Stimulated activated CD4-positive, alpha-beta T cell treated with anti-CD3 and anti-CD28 coated beads, Interleukin-1b, Interleukin-23, amount 100 ng/mL, for 1 hour (primary cell): ENCODE measurements at places on chromosomes 1 and 21.

DNA sequence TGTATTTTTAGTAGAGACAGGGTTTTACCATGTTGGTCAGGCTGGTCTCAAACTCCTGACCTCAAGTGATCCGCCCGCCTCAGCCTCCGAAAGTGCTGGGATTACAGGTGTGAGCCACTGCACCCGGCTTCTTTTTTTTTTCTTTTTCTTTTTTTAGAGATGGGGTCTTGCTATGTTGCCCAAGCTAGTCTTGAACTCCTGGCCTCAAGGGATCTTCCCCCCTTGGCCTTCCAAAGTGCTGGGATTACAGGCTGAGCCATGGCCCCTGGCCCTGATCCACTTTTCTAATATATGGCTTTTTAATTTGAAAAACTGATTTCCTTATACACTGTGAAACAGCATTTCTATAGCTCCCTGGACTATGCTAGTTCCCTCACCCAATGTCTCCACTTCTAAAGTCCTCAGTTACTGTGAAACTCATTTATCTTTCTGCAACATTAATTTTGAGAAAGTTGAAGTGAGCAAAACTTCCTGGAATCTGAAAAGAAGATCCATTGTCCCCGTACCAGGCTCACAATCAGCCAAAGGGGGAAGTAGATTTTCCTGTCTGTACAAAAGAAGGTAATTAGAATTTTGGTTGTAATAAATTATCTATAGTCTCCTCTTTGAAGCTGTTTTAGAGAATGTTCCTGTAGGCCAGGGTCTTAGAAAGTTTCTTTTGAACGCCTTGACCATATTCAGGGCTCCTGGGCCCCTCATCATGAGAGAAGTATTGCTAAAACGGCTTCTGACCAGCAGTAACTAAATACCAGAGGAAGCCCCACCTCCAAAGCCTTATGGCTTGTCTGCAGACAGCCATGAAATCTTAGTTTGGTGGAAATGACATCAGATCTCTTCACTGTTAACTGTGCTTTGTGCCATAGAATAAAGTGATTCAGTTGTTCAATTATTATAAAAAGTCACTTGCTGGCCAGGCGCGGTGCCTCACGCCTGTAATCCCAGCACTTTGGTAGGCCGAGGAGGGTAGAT lies 34.9 kb downstream of the DEGS1 start:
- no peak for DNase-seq

- DNase-seq: no peak
Measured at GRCh38 chr1:180152588-180152987, 2.1 kb upstream of the QSOX1 start.

DNA sequence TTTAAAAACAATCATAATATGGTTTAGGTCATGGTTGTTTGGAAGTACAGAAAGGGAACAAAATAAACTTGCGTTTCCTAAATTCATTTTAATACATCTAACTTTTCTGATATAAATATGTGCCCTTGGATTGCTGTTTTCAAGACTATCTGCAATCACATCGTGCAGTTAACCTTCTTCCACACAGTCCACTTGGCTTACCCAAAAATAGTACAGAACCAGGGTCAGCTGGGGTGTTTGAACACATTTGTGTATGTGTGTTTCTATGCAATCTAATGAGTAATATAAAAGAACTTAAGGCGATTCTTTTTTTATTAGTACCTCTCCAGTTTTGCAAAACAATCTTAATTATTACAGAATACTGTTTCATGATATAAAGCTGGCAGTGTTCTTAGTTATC lies 19.9 kb downstream of the SAMSN1 start:
- no peak for DNase-seq

DNA sequence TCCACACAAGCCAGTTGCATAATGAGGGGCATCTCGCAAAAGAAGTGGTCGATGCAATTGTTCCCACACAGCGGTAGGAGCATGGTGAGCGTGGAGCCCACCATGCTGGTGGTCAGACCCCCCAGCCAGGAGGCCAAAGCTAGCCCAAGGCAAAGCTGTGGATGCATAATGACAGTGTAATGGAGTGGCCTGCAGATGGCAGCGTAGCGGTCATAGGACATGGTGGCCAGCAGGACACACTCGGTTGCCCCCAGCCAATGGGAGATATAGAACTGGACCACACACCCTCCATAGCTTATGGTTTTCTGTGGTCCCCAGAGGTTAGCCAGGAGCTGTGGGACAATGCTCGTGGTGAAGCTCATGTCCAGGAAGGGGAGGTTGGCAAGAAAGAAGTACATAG lies 4.3 kb downstream of the OR2C3 start:
- DNase-seq: no peak

DNA sequence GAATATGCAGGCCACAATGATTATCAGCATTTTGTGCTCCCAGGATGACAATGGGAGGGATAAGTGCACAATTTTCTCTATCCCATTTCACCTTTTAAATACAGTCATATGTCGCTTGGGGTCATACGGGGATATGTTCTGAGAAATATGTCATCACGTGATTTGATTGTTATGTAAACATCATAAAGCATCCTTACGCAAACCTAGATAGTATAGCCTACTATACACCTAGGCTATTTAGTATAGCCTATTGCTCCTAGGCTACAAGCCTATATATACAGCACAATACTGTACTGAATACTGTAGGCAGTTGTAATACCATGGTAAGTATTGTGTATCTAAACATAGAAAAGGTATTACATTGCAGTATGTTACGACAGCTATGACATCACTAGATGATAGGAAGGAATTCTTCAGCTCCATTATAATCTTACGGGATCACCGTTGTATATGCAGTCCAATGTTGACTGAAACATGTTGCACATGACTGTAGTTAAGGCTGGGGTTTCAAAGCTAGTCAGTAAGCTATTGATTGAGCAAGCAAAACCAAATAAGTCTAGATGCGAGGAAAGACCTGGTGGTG lies 18.9 kb downstream of the RUSC1 start:
- DNase-seq: no peak

DNA sequence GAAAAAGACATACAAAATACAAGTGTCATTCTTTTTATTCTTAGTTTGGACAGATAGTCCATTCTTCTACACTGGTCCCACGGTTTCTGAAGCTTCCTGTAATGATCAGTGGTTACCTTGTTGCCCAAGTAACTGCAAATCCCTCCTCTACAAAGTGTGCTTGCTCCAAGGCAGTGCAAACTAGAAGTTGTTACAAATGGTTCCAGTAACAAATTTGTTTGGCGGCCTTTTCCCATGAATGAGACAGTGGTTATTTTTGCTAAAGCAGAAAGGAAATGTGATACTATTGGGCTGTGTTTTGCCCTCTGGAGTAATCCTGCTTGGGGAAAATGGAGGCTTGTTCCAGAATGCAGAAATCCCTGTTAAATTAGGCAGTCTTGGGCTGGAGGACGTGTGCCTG lies 8.9 kb downstream of the BACE2 start:
- no peak for DNase-seq

DNA sequence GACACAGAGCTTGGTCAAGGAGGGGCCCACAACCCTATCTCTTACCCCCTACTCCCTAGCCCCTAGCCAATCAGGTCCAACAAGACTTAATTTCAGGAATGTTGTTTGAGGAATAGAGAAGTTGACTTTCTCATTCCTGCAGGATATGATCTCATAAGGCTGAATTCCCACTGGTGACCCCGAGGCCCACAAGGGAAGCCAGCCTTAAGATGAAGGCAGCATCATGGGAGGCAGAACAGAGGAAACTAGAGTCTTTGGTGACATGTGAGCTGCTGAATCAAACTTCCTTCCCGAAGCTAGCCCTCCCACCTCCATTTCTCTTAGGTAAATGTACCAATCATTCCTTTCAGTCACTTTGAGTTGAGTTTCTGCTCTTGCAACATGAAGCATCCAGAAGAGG lies 9.1 kb upstream of the PDIK1L start:
- no peak for DNase-seq

DNA sequence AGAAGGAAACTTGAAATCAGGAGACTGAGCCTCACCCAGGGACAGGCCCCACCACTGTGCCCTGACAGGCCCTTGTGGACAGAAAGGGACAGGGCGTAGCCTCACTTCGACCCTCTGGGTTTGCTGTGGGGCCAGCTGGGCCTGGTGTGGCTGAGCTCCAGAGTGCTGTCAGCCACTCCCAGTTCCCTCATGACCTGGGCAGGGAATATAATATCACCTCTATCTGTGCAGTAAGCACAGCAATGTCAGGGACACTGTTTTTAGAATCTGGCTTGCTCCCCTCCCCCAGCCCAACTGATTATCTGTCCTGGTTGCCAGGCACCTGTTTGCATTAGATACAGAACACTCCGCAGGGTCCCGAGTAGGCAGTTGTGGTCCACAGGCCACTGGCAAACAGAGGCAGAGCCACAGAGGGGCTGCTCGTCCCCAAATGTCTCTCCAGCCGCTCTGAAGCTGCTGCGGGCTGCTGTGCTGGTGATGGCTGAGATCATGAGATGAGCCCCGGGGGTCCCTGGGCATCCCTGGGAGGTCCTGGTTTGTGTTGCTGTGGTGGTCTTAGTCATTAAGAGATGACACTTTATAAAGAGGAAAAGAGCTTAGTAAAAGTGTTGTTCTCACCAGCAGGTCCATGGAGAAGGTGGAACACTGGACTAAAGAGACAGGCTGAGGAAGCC lies 51.6 kb downstream of the ETS2 start:
- DNase-seq: no peak

- no peak for DNase-seq
Measured at GRCh38 chr1:55331351-55331750, 116.2 kb upstream of the USP24 start.
